Activated CD4-positive, alpha-beta memory T cell treated with anti-CD3 and anti-CD28 coated beads, Interleukin-2, amount 10 ng/mL, durations not matched to agents 7 days and 5 days (primary cell): ENCODE measurements at places on chromosomes 3 and 15.

GRCh38 chr3:39718674-39719595, 90.5 kb upstream of the MYRIP start:
- H3K36me3 ChIP-seq: no peaks in the 10 kb centered on the region
- no peaks in the 10 kb centered on the region for H3K4me1 ChIP-seq
- no peaks in the 10 kb centered on the region for H3K27me3 ChIP-seq
- H3K4me3 ChIP-seq: no peak overlapping the region

DNA sequence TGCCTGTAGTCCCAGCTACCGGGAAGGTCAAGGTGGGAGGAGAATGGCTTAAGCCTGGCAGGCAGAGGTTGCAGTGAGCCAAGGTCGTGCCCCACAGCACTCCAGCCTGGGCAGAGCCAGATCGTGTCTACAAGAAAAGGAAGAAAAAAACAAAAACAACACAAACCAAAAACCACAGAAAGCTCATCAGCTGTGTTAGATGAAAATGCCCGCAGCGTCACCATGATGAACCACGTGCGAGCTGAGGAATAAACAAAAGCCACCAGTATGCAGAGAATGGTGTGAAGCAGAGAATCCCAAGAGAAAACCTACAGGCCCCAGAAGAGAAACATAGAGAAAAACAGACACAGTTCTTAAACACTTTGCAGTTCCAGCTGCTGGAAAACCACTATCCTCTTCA, 19.7 kb upstream of the TM4SF19 start:
- DNase-seq: no peak
- H3K4me3 ChIP-seq: no peak overlapping the region
- H3K36me3 ChIP-seq: peaks cover 72% of the 10 kb centered on the region
- peak overlapping the region; percentile 21 for H3K27ac ChIP-seq
- no peaks in the 10 kb centered on the region for H3K27me3 ChIP-seq

DNA sequence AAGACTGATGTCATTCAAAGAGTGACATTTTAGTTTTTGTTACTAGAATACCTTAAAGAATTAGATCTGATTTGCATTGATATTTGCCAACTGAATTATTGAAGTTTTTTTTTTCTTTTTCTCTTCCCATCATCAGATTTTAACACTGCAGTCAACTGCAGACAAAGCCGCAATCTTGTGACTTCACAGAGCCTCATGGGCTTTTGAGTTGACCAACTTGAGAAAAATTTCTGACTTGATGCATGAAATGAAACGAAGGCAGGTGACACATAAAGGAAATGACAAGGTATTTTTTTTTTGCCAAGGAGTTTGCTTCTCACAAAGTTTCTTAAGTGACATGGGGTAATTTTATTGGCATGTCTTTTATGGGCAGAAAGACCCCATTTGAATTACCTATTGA, 383.7 kb downstream of the GAP43 start:
- no peak for DNase-seq
- no peaks in the 10 kb centered on the region for H3K36me3 ChIP-seq
- no peak overlapping the region for H3K4me3 ChIP-seq

DNA sequence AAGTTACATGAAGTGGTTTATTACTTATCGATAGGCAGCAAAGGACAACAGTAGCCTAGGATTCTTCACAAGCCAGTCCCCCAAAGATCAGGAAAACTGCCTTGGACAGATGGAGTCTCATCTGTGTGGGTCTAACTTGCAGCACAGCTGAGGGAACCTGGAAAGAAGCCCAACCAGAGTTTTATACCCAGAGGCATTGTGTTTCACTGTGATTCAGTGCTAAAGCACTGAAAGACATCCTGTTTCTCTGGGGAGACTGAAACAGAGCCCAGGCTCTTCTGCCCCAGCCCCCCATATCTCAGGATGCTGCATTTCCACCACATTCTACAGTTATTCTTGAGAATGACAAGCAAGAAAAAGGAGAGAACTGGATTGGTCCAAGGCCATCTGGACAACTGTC, 48.2 kb upstream of the PYDC2 start:
- no peaks in the 10 kb centered on the region for H3K4me1 ChIP-seq
- H3K36me3 ChIP-seq: no peaks in the 10 kb centered on the region
- no peak overlapping the region for H3K27ac ChIP-seq
- H3K4me3 ChIP-seq: no peak overlapping the region
- no peaks in the 10 kb centered on the region for H3K27me3 ChIP-seq

- no peaks in the 10 kb centered on the region for H3K4me1 ChIP-seq
- no peaks in the 10 kb centered on the region for H3K36me3 ChIP-seq
These were observed 243.4 kb upstream of the ATP10A start for GRCh38 chr15:26106556-26106955.

- no peaks in the 10 kb centered on the region for H3K36me3 ChIP-seq
- no peak for DNase-seq
- no peak overlapping the region for H3K27ac ChIP-seq
- H3K4me3 ChIP-seq: no peak overlapping the region
- no peaks in the 10 kb centered on the region for H3K4me1 ChIP-seq
These were observed 104.5 kb downstream of the LSAMP start for GRCh38 chr3:116340680-116341216.

GRCh38 chr15:22815766-22816165, 22.7 kb upstream of the NIPA2 start:
- H3K4me1 ChIP-seq: peaks cover 5% of the 10 kb centered on the region
- no peak for DNase-seq
- no peaks in the 10 kb centered on the region for H3K27me3 ChIP-seq
- peaks cover 9% of the 10 kb centered on the region for H3K36me3 ChIP-seq

DNA sequence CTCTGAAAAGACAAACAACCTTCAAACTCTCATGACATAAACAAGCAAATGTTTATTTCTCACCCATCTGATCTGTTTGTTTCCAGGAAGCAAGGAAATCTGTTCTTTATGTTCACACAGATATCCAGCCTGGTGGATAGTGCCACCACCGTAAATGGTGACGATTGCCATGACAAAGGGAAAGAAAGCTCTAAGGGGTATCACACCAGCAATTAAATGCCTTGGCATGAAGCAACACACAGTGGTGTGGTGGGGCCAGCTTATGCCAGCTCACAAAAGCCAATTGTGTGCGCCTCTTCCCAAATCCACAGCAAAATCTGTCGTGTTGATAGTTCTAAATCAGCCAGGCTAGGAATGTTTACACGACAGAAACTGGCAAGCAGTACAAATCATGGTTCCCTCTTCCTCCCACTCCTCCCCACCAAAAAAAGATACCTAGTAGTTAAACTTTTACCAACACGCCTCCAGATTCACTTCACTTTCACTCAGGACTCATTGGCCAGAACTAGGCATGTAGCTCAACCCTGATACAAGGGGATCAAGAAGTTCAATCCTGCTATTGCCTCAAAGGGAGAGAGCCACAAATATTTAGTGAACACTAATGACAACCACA, 189.2 kb upstream of the SLCO3A1 start:
- H3K36me3 ChIP-seq: no peaks in the 10 kb centered on the region
- no peak overlapping the region for H3K4me3 ChIP-seq
- H3K27me3 ChIP-seq: peaks cover 5% of the 10 kb centered on the region
- H3K4me1 ChIP-seq: peaks cover 10% of the 10 kb centered on the region
- H3K27ac ChIP-seq: no peak overlapping the region
- no peak for DNase-seq

DNA sequence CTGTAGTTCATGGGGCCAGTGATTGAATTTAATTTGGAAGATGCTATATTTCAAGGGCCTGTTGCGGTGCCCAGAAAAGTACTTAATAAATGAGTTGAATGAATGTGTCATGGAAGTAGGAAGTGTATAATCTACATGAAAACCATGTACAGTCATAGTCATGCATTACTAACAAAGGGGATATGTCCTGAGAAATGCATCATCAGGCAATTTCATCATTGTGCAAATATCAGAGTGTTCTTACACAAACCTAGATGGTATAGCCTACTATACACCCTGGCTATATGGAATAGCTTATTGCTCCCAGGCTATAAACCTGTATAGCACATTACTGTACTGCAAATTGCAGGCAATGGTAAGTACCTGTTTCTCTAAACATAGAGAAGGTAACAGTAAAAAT, 10.7 kb upstream of the MYO5C start:
- H3K27me3 ChIP-seq: no peaks in the 10 kb centered on the region
- peaks cover 34% of the 10 kb centered on the region for H3K4me1 ChIP-seq
- no peak overlapping the region for H3K27ac ChIP-seq

DNA sequence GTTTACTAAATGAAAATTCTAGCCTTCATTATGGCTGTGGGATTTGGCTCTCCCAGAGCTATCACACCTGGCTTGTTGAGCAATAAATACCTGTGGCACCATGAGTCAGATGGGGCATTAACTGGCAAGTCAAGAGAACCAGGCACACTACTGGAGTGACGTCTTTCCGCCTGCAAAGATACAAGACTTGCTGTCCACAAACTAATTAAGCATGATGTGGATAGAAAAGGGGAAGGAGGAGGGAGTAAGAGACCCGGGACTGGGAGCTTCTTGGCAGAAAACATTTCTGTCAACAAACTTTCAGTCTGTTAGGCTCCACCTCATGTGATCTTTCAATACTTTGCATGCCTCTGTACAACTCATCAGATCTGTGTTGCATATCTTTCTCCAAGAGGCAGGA, 56.5 kb downstream of the CLDN1 start:
- H3K27me3 ChIP-seq: peaks cover 2% of the 10 kb centered on the region
- no peaks in the 10 kb centered on the region for H3K4me1 ChIP-seq
- H3K4me3 ChIP-seq: no peak overlapping the region
- H3K36me3 ChIP-seq: no peaks in the 10 kb centered on the region

DNA sequence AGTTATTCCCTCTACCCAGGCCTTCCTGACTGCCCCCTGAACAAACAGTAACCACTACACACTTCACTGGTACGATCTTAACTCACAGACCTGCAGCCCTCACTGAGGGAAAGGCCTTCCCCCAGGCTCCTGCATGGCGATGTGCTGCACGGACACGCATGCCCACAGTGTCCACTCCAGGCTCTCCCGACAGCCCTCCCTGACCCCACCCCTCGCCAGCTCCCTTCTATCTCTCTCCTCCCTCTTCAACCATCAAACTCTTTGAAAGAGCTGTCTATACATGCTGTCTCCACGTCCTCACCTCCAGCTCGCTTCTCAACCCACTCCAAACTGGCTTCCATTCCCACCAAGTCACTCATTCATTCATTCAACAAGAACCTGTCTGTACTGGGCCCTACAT, 3.9 kb downstream of the SCN5A start:
- H3K36me3 ChIP-seq: no peaks in the 10 kb centered on the region
- no peak overlapping the region for H3K27ac ChIP-seq
- peak; percentile 4 for DNase-seq

GRCh38 chr15:56467616-56468015, 2.7 kb upstream of the MNS1 start:
- H3K27ac ChIP-seq: no peak overlapping the region
- H3K4me3 ChIP-seq: no peak overlapping the region
- peaks cover 25% of the 10 kb centered on the region for H3K4me1 ChIP-seq
- no peak for DNase-seq

DNA sequence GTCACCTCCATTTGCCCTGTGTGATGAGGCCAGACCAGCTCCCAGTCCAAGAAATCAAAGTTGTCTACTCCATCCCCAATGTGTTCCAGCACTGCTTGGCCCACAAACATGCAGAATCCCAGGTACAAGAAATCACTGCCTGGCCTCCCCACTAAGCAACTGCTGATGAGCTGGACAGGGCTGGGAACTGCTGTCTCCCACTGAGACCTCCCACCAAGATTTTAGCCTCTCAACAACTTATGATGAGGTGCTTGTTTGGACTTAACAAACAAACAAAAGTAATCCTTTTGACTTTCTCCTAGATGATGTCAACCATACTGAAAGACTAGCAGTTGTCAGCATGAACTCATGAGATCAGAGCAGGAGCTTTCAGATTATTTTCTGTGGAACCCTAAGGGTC, 260.1 kb upstream of the UBE2E2 start:
- no peak overlapping the region for H3K27ac ChIP-seq
- H3K4me3 ChIP-seq: no peak overlapping the region
- H3K27me3 ChIP-seq: no peaks in the 10 kb centered on the region
- H3K36me3 ChIP-seq: no peaks in the 10 kb centered on the region
- no peaks in the 10 kb centered on the region for H3K4me1 ChIP-seq

DNA sequence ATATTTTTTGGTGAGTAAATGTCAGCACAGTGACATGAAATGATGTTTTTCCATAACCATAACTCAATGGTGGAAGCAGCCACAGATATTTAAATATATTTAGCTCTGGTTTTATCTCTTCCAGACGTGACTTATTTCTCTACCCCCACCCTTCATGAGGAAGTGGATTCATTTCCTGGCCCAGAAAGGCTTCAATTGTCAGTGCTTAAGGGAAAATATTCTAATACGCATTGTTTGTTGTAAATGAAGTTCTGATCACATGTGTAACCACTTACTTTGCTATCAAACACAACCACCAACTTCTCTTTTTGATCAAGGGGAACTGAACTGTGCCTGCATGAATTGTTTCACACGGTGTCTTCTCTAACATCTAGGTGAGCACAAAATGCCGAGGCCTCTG, 14.0 kb downstream of the CLDN16 start:
- H3K4me1 ChIP-seq: no peaks in the 10 kb centered on the region
- H3K27me3 ChIP-seq: no peaks in the 10 kb centered on the region
- no peak overlapping the region for H3K4me3 ChIP-seq
- DNase-seq: no peak

DNA sequence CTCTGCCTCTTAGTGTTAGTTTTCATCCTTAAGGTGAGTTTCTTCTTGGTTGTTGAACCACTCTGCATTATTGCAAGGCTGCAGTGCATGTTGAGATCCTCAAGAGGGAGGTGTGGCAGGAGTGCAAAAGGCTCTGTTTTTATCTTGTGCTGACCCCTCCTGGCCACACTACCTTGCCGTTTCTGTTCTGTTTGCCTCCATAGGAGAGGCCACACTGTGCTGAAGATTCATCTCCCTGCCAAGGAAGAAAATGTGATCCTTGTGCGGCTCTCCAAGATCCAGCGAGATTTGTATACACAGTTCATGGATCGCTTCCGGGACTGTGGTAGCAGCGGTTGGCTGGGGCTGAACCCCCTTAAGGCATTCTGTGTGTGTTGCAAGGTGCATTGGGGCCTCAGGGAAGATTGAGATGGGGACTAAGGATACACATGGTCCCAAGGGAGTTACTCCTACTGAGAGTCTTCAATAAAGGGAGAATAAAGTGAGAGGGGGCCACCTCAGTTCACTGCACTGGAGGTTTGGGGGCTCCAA, 33.0 kb upstream of the TEX264 start:
- peak; percentile 46 for DNase-seq
- peaks cover 37% of the 10 kb centered on the region for H3K36me3 ChIP-seq
- no peak overlapping the region for H3K27ac ChIP-seq
- no peaks in the 10 kb centered on the region for H3K4me1 ChIP-seq
- H3K27me3 ChIP-seq: no peaks in the 10 kb centered on the region

- peaks cover 8% of the 10 kb centered on the region for H3K4me1 ChIP-seq
- no peaks in the 10 kb centered on the region for H3K27me3 ChIP-seq
- no peak overlapping the region for H3K4me3 ChIP-seq
- no peak for DNase-seq
- H3K27ac ChIP-seq: no peak overlapping the region
These were observed 133.0 kb downstream of the XXYLT1 start for GRCh38 chr3:195137638-195138588.
